ENCODE measurements at places on chromosomes 11 and 22.
A peak's percentile ranks its signal among the peaks of the same experiment; 100 is the strongest.

DNA sequence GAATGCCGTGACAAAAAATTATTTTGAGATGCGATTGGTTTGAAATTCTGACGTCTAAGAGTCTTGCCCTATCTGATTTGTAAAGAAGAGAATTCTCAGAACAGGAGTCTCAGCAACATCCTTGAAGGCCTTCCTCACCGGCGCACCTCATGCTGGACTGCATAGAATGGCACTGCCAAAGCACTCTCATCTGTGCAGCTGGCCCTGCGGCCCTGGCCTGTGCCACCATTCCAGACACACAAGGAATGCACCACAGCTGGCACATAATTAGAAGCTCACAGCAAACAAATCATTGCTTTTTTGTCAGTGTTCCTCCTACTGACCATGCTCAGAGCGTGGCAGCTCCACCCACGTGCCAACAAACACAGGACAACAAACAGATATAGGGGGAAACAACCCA, 166.0 kb downstream of the KIRREL3 start:
- DNase-seq: no peak

- DNase-seq: no peak
Observed at GRCh38 chr11:57146301-57146700, 35.5 kb upstream of the LRRC55 start.

- DNase-seq: no peak
Observed at GRCh38 chr11:106305458-106305857, 228.0 kb downstream of the AASDHPPT start.

GRCh38 chr22:47780281-47780875, 1017.9 kb downstream of the TBC1D22A start:
- DNase-seq: no peak

DNA sequence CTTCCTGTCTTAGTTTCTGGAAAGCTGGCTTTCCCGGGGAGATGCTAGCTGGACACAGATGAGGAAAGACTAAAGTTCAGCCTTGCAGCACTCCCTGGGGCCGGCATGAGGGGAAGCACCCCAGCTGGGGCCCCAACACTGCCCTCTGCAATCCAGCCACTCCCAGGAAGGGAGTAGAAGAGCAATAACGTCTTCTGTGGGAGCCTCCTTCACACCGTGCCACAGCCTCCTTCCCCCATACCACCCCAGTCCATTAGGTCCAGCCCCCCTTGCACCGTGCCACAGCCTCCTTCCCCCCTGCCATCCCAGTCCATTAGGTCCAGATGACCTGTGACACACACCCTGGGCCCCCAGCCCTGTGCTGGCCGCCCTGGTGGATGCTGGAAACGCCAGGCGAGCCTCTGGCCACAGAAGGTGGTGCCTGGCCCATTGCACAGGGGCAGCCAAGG, 44.1 kb upstream of the PRDM11 start:
- no peak for DNase-seq

- no peak for DNase-seq
Observed at GRCh38 chr11:125874556-125875124, 12.8 kb upstream of the HYLS1 start.

DNA sequence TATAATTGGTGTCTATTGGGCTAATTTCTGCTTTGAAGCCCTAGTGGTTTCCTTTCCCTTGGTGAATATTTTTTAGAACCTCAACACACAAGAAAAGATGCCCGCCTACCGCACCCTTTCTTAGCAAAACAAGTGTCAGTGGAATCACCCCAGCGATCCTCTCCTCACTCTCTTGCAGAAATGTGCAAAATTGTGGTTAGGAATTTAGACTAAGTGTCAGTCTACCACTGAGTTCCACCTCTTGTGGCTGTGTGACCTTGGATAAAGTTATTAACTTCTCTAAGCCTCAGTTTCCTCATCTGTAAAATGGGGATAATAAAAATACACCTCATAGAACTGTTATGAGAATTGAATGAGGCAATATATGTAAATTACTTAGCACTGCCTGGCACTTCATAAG, 5.3 kb upstream of the JAML start:
- DNase-seq: no peak

- no peak for DNase-seq
Observed at GRCh38 chr22:22996511-22997261, 73.6 kb upstream of the GNAZ start.

DNA sequence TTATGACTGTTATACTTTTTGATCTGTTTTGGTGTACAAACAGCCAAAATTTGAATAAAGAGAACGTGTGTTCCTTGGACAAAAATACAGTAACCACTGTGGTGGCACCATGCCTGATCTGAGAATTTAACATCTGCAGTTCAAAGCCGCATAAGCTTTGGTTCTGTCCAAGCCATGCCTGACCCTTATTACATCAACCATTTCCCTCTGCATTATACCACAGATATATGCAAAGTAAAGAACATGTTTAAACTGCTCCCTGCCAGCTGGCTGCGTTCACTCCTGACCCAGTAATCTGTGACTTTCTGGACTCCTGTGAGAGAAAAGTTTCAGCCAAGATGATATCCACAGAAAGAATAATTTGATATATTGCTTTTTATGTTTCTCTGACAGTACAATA, 890.5 kb upstream of the ANO3 start:
- DNase-seq: no peak

DNA sequence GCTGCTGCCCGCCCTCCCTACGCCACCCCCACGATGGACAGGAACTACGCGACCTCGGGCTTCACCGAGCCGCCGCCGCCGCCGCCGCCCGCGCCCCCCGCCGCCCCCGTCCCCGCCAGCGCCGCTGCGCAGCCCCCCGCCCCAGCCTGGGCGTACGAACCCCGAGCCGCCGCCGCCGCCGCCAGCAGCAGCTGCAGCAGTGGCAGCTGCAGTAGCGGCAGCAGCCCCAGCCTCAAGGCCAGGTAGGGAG, 407 bp downstream of the QSER1 start:
- no peak for DNase-seq

DNA sequence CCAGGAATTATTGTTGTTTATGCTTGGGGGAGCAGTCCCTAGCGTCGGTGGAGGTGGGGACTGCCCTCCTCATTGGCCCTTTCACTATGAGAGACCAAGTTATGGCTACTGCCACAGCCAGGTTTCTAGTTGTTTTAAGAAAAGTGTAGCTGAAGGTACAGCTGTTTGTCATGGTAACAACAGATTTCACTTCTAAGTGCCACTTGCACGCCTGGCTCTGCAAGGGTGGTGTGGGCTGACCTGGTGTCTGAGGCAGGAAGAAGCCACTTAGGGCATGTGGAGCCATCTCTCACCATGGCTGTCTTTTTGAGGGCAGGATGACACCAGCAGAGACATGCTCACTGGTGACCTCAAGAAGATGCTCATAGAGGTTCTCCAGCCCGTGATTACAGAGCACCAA, 46.3 kb upstream of the MPEG1 start:
- no peak for DNase-seq

GRCh38 chr11:81070948-81071347, 1630.1 kb upstream of the TENM4 start:
- DNase-seq: no peak

- peak; percentile 54 for DNase-seq
Observed at GRCh38 chr11:20035701-20036601, 124.3 kb downstream of the DBX1 start.

DNA sequence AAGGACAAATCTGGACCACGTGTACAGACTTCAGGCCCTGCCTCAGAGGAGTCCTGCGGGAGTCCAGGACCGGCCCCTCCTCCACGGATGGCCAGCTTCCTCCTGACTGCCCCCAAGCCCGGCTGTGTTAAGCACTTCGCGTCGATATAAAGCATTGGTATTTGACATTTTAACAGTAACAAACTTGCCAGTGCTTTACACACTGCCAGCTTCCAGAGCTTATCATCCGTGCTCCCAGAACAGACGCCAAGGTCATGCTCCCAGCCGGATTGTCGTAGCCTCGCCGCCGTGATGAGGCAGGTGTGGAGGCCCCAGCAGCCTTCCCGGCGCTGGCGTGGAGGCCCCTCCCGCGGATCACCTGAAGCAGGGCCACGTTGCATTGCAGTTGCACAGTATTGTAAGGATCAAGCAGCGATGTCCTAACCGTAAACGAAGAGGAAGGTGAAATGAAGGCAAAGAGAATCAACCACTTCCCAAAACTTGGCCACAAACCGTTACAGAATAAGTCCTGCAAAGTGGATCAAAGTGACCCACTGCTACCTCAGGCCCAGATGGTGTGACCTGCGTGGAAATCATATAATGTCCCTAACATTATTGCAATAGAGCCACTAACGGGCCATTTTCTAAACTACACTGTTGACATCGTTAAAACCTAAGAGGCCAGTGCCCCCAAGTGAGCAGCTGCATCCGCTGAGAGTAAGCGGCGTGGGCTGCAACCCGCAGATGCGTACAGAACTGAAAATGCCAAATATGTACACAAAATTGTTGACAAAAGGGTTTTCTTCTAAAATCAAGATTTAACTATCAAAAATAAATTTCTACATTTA, 51.6 kb downstream of the CERK start:
- no peak for DNase-seq

- no peak for DNase-seq
Observed at GRCh38 chr11:76665921-76666351, 4.6 kb downstream of the LRRC32 start.

GRCh38 chr11:113655771-113656170, 50.3 kb downstream of the TMPRSS5 start:
- DNase-seq: no peak
